ENCODE measurements at places on chromosomes 16 and 17.

DNA sequence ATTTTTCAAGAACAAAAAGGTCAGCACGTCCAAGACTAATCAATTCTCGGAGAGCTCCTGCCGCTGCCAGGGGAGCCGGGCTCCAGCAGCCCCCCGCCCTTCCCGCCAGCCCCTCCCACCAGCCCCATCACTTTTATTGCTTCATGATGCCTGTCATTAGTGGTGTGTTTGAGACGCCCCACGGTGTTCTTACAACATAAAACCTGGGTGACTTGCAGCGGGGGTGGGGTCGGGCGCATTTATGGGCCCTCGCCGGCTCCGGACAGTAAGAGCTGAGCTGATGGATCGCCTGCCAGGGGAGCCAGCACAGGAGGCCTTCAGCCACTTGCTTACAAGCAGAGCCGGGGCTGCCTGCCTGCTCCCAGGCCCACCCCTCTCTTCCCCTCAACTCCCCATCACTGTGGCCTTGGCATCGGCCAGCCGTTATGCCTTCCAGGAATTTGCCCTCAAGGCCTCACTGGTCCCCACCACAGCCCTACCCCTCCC, 82.9 kb upstream of the CBX4 start:
- DNase-seq: no peak

DNA sequence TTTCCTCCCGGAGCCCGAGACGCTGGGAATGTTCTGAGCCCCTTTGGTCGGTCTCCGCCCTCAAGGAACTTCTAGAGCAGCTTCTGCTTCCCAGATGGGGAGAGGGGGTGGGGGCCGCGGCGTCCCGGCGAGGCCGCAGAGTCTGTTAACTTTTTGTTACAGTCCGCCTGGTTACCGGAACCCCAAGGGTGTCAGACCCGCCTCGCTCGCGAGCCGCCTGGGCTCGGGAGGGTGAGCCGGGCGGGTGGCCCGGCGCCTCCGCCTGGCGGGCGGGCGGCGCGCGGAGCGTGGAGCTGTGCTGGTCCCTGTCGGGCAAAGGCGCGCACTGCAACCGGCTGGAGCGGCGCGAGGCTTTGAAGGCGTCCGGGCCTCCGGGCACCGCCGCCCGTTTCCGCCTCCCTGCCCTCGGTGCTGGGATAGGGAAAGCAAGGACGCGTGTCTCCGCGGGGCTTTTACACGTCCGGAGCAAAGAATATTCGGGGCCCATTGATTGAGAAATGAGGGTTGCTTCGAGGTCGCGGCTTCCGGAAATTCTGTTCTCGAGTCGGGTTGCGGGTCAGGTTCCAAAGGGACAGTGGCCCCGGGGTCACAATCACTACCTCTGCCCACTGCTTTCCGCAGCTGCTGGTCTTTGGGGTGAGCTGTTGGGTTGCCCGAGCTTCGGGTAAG, 1.7 kb downstream of the HS3ST3B1 start:
- no peak for DNase-seq

DNA sequence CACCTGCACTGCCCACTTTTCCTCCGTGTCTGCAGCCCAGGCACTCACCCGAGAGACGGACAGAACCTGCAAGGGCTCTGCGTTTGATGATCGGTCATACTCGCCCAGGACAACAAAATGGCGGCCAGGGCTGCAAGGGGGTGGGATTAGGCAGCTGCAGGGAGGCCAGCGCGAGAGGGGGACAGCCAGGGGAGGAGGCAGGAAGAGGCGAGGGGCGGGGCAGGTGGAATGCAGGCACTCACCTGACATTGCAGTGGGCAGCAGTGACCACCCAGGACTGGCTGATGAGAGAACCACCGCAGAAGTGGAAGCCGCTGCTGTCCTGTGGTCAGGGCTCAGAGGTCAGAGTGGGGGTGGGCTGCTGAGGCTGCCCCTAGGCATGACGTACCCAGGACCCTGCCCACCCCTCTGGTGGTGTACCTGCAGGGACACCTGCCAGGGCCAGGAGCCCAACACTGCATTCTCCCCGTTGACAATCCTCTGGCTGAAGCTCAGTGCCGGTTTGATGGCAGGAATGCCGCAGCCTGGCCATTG, 917 bp downstream of the CTRL start:
- no peak for DNase-seq

DNA sequence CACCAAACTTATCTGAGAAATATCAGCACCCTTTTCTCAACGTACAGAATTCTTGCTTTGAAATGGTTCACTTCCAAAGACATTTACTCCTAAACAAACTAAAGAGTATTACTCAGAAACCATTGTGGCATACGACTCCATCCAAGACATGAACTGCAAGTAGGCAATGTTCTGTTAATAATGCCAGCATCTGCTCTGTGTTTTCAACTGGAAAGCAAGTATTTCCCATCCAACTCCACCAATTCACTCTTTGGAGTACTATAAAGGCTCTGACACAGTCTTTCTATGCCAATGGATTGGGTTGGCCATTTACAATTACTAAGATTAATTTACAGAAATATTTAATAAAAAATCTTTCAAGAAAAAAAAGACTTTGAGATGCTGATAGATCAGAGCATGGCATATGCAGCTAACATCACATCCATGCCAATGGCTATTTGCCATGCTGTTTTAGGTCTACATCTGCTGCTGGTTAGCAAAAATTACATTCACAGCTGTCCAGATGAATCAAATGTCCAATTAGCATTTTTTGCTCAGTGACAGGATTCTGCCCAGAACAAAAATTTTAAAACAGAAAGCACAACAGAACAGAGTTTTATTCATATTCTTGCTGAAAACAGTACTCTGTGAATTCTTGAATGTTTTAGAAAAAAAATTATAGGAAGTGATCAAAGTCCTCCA, 65.9 kb upstream of the HLF start:
- DNase-seq: no peak

DNA sequence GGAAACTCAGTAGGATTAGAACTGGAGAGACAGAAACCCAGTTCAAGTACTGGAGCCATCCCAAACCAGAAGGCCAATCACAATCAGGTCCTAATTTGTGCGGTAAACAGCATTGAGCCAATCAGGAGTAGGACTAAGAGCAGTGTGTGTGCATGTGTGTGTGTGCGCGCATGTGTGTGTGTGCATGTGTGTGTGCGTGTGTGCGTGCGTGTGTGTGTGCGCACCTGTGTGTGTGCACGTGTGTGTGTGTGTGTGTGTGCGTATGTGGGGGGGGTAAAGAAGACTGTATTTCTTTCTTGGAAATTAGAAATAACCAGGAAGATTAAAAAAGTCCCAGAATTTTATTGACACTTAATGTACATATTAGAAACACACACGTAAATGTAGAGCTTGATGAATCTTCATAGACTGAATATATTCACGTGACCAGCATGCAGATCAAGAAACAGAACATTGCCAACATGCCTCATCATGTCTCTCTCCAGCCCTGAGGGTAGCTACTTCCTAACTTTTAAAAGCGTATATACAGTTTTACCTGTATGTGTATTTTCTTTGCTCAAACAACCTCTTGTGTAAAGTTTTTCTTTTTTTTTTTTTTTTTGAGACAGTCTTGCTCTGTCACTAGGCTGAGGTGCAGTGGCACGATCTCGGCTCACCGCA, 919 bp upstream of the DHRS7C start:
- no peak for DNase-seq

- DNase-seq: peak; percentile 55
Observed at GRCh38 chr16:3457434-3458252, 14.2 kb downstream of the NAA60 start.

DNA sequence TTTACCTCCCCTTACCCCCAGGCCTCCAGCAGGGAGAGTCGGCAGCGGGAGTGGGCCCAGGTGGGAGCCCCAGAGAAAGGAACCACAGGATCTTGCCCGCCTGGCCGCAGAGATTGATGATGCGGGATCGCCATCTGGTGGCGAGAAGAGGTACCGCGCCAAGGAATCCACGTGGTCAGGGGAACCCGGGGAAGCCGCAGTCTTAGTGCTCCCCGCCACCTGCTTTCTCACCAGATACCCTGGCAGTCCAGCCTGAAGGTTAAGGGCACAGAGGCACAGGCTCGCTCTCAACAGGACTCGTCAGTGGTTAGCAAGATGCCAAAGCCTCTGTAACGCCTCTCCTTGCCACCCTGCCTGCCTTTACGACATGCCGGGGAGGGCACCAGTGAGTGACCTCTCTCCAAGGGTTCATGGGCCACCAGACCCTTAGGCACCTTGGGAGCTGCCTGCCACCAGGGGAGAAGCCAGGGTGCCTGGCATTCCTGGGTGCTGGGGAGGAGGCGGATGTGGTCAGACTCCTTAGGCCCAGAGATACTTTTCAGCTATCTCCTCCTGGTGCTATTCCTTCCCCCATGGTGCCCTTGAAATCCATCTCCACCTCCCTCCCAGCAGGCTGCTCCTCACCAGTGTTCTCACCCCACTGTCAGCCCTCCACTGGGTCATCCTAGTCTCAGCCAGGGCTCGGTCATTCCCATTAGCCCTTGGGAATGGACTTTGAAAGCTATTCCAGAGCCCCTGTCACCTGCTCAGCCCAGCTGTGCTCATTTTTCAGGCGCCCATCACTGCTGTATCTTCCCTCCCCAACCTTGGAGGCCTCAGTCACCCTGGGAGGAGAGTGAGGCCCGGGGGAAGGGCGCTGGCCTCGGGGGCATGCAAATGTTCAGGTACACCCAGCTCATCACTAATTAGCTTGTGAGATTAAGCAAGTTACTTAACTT, 5.5 kb upstream of the RHBDF2 start:
- DNase-seq: peak; percentile 74

DNA sequence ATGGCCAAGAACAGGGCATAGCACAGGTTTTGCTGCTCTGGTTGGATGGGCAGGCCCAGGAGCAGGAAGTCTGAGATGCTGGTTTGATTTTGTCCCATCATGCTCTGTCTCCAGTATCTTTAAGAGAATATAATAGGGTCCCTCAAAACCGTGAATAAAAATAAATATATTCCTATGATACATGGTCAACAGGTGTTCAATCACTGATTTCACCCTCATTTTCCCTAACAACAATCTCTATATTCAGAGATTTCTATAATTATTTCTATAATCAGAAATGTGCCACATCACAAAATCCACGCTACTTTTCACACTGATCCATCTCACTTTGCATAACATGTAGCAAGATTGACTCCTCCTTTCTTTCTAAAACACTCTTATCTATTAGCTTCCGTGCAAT, at the start of gene OR1E2:
Gene OR1E2 (minus strand): TSS at position 101 of the 400 bp plus-strand sequence. CDS start 0 bp downstream, at position 101.
- DNase-seq: no peak

DNA sequence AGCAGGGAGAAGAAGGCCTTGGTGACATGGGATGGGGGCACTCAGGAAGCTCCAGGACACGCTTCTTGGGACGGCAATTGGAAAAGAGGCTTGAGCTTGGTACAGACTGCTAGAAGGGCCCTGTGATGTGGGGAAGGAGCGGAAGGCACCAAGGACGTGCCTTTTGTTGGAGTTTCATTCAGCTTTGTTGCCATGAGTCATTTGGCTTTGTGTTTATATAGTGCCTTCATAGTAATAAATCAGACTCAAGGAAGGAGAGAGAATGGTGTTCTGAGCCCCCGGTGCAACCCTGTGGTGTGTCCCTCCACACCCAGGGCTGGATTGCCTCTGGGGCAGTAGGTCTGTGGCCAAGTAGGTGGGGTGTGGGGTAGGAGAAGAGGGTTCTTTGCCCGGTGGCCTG, 7.4 kb upstream of the TBX4 start:
- no peak for DNase-seq

- DNase-seq: no peak
Observed at GRCh38 chr16:73506568-73507056, 458.7 kb upstream of the ZFHX3 start.

GRCh38 chr17:40433551-40434415, 9.5 kb upstream of the IGFBP4 start:
- no peak for DNase-seq

GRCh38 chr17:19750020-19750572, 2.0 kb upstream of the ALDH3A1 start:
- DNase-seq: no peak

DNA sequence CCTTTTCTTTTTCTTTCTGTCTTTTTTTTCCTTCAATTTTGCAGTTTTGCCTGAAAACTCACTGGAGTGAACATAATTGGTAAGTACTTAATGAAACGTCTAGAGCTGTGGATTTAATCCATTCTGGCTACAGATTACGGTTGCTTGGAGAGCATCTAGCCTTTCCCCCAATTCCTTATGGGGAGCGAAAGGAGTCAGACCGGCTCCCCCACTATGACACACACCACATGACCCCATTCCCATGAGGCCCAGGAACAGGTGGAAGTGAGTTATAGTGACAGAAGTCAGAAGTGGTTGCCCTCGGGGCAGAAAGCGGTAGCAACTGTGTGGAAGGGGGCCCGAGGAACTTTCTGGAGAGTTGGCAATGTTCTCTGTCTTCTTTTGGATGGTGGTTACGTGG, 41.2 kb downstream of the EMP2 start:
- DNase-seq: no peak

DNA sequence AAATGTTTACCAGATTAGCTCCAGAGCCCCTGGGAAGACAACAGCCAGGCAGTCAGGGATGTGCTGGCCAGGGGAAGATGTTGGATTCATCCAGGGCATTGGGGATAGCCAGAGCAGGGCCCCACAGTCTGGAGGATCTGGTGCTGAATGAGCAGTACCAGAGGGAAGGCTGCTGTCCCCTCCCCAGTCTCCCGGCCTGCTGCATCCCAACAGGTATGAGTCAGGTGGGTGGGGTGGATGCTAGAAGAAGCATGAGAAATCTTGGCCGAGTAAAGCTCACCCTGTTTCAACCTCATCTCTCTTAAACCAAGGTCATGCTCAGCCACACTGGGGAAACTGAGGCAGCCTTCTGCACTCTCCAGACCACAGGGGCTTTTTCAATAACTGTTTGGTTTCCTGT, 71.9 kb upstream of the SEC14L1 start:
- DNase-seq: no peak

GRCh38 chr17:75872434-75873351, 5.7 kb downstream of the TRIM47 start:
- DNase-seq: no peak

- no peak for DNase-seq
Observed at GRCh38 chr16:56798955-56799354, 66.1 kb upstream of the SLC12A3 start.

DNA sequence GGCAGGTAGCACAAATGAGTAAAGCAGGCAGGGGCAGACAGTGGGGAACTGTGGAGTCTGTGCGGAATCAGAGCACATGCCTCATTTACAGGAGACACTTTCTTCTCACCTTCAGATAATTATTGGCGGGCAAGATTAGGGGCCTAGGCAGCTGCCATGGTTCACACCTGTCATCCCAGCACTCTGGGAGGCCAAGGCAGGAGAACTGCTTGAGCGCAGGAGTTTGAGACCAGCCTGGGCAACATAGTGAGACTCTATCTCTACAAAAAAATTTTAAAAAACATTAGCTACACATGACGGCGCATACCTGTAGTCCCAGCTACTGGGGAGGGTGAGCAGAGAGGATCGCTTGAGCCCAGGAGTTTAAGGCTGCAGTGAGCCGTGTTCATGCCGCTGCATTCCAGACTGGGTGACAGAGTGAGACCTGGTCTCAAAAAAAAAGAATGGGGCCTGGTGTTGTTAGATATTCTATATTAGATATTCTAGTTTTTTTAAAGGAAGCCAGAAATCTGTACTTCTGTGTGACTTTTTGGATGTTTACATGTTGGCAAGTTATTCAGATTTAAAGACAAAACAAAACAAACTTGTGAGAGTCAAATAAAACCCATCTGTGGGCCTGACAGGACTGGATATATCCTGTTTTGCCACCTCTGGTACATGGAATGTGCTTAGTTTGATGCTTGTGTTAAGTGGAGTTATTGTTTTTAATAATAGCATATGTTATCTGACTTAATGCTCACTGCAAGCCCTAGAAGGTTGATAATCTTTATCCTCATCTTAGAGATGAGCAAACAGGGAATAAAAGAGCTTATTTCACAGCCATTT, 4.9 kb upstream of the LPCAT2 start:
- no peak for DNase-seq

GRCh38 chr17:66727634-66728570, 107.0 kb upstream of the CACNG5 start:
- peak; percentile 98 for DNase-seq
